ENCODE measurements at places on chromosomes 2 and 18.

- no peak for DNase-seq
These were observed 11.7 kb downstream of the COLEC11 start for GRCh38 chr2:3606370-3607201.

- no peak for DNase-seq
These were observed 50.8 kb upstream of the NFE2L2 start for GRCh38 chr2:177315364-177315763.

- DNase-seq: no peak
These were observed 34.9 kb downstream of the CDC42EP3 start for GRCh38 chr2:37636381-37637066.

- DNase-seq: no peak
These were observed 434.2 kb downstream of the MEIS1 start for GRCh38 chr2:66869076-66869475.

DNA sequence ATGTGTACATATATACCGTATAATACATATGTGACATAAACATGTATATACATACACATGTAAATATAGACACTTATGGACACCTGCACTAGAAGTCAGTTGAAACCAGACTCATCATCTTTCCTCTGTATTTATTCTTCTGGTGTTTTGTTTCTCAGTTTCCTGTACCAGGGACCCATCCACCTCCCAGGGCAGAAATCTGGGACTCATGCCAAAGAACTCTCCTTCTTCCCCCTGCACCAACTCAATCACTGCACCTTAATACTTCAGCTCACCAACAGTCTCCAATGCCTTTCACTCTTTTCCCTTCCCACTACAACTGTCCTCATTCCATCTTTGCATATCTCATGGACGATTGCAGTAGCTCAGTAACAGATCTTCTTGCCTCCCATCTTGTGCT, 428.0 kb downstream of the FBXO15 start:
- DNase-seq: no peak

DNA sequence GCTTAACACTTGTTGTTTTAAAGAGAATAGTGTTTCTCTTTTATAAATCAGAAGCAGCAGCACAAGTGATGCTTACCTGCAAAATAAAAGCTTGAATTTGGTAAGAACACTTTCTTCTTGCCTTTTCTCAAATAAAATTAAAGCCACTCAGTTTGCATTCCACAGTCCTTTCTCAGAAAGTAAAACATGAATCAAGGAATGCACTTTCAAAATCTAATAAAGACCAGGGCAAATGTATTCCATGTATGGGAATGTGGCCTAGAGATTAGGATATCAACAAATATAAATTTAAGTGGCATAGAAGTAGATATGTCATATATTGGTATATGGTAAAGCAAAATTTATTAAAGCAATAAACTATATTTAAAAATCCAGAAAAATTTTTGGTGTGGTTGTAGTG, 352.8 kb downstream of the THSD7B start:
- no peak for DNase-seq

GRCh38 chr2:62197011-62197924, 1.4 kb downstream of the B3GNT2 start:
- DNase-seq: no peak

DNA sequence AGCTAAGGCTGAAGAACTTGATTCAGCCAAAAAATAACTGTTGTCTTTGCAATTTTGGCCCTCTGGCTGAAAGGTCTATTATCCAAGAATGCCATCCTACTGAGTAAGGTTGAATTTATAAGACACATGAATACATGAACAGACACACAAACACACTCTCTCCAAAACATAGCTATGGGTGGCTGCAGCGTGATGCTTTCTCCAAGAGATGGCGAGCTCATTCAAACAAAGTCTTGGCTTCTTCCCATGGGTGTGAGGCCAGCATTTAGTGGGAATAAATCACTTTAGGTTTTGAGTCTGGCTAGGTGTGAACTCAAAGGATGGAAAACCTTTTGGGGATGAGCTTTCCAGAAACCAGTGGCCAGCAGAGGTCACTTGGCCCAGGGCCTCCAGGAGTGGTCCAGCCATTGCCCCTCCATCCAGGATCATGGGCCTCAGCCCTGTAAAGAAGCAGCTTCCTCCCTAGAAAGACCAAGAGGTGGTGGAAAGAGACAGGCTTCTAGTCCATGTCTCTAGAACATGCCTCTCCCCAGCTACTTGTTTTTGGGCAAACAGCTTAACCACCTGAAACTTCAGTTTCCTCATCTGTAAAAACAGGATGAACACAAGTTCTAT, 11.0 kb upstream of the OSR1 start:
- DNase-seq: no peak

DNA sequence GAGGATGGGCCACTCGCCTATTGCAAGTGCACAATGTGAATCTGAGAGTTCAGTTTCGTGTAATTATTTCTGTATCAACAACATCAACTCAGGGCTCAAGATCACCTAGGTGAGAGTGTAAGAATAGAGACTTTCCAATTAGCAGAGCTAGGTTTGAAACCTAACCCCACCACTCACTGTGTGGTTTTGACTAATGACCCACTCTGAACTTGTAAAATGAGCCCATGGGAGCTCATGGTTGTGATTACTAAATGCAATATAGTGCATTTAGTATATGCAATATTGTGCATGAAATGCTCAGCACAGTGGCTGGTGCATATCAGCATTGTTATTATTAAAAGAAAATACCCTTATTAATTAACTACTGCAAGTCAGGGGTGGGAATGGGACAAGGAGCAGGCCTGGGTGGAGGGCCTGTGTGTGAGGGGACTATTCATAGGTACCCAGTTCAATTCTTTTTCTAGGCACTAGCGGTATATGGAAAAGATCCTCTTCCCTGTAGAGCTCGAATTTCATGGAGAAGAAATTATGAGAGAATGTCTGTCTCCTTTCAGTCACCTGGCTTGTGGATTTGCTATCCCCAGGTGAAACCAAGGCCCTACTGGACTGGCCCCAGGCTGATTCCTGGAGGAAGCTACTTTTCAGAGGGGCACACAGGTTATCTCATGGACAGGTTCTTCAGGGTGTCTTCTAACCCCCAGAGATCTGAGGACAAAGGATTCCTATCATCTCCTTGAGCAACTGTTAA, 169.5 kb downstream of the GFPT1 start:
- peak; percentile 25 for DNase-seq

DNA sequence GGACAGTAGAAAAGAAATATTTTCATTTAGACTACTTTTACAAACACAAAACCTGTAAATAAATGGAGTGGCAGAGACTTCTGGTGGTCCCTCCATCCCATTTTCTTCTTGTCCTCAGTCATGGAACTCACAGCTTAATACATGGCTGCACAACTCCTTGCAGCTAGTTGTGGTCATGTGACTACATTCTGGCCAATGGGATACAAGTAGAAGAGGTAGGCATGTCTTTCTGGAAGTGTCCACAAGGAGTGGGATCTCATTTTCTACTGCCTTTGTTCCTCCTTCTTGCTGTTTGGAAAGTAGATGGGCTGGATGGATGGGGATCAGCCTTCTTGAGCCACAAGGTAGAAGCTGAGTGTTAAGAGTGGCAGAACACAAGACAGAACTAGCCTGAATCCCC, 555.8 kb downstream of the SATB2 start:
- no peak for DNase-seq

GRCh38 chr2:126784621-126785020, 114.1 kb upstream of the TEX51 start:
- no peak for DNase-seq

GRCh38 chr2:133811409-133812125, 243.3 kb upstream of the NCKAP5 start:
- DNase-seq: no peak

DNA sequence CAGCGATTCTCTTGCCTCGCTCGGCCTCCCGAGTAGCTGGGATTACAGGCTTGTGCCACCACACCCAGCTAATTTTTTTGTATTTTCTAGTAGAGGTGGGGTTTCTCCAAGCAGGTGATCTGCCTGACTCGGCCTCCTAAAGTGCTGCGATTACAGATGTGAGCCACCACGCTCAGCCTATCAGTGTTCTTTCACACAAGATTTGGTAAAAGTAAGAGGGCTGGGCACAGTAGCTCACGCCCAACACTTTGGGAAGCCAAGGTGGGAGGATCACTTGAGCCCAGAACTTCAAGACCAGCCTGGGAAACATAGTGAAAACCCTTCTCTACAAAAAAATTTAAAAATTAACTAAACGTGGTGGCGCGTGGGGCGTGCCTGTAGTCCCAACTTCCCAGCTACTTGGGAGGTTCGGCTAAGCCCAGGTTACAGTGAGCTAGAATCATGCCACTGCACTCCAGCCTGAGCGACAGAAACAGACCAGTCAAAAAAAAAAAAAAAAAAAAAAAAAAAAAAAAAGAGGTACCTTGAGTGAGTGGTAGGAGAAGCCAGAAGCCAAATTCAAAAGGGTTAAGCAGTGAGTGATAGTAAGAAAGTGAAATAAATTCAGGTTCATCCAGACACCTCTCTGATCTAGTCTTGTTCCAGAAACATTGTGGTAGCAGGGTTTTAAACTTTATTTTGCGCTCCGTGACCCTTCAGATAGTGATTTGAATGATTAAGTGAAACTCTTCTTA, 981 bp downstream of the MRPL53 start:
- DNase-seq: no peak

GRCh38 chr2:118103951-118104940, 16.0 kb downstream of the INSIG2 start:
- no peak for DNase-seq

DNA sequence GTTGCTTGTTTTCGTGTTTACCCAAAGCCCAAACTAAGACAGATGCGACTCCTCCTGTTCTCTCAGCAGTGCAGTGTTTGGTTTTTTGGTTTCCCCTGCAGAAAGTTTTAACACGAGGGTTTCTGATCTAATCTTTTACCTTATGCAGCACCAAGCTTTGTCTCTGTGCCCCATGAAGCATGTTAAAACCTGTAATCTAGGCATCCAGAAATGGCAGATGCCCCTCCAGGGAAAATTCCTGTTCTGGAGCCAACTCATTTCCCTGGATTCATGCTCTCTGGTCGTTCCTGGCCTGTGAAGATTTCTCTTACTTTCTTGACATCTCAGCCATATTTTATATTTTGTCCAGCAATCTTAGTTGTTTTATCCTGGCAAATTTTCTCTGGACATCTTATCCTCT, 91.5 kb downstream of the LTBP1 start:
- DNase-seq: no peak

DNA sequence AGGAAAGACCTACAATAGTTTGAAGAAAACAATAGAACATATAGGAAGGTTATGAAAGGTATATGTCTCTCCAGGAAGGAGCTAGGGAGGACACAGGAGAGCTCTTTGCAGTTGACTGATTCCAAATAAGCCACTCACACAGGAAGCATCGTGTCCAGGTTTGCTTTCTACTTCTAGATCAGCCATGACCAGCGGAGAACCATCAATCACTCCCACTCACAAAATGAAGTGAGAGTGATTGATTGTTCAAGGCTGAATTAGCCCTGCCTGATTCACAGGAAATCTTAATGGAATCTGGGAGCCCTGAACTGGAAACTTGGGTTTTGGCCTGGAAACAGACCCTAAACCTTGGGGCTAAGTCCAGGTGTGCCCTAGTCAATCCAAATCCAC, 1292.2 kb upstream of the ZEB2 start:
- DNase-seq: no peak

DNA sequence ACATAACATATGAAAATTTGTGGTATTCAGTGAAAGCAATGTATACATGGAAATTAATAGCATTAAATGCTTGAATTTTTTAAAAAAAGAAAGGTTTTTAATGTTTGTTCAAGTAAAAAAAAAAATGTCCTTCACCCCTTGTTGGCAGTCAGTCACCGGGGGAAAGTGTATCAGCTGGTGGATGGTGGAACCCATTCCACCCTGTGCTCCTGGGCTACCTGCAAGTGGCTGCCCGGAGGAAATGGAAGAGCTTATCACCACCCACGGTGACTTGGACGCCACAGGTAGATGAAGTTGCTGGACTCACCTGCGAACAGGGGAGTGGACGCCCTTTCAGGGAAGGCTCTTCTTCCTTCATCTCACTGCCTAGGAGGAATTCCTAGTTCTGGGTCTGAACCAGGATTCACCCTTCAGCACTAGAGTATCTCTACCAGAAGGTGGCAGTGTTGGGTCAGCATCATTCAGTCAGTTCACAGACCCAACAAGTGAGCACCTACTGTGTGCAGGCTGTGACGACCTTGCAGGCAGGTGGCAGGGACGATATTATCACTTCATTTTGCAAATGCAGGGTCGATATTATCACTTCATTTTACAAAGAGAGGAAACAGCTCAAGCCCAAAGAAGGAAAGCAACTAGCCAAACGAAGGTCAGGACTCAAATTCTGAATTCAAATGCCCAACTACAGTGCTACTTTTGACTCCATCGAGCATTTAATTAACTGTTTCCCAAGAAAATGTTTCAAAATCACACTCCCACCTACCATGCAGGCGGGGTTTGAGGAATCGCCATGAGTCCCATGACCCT, 35.8 kb downstream of the CIB4 start:
- DNase-seq: no peak

DNA sequence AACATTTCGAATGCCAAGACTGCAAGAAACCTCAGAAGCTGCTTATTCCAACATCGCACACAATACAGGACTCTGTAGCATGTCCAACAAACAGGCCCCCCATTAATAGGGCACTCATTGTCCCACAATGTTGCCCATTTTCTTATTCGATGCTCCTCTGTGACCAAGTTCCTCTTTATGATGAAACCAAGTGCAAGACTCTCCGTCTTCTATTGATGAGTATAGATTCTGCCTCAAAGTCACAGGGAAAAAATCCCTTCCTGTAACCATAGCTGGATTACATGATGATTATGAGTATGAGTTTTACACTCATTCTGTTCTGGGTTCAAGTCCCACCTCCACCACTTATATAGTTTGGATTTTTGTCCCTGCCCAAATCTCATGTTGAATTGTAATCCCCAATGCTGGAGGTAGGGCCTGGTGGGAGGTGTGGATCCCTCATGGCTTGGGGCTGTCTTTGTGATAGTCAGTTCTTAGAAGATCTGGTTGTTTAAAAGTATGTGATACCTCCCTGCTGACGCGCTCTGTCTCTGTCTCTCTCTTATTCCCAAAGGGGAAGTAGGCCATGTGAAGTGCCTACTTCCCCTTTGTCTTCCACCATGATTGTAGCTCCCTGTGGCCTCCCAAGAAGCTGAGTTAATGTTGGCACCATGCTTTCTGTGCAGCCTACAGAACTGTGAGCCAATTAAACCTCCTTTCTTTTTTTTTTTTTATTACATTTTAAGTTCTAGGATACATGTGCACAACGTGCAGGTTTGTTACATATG, 148.7 kb downstream of the OSR1 start:
- no peak for DNase-seq

GRCh38 chr2:10935953-10936942, 24.5 kb downstream of the KCNF1 start:
- DNase-seq: no peak

- DNase-seq: no peak
These were observed 281.7 kb upstream of the LRATD1 start for GRCh38 chr2:14350856-14351255.

GRCh38 chr2:25639131-25639530, 34.2 kb downstream of the DTNB start:
- no peak for DNase-seq

GRCh38 chr2:219611866-219612576, 14.4 kb downstream of the STK11IP start:
- no peak for DNase-seq

Data from vagina (tissue), 2 donors.